ENCODE measurements at places on chromosomes 11 and 22.

DNA sequence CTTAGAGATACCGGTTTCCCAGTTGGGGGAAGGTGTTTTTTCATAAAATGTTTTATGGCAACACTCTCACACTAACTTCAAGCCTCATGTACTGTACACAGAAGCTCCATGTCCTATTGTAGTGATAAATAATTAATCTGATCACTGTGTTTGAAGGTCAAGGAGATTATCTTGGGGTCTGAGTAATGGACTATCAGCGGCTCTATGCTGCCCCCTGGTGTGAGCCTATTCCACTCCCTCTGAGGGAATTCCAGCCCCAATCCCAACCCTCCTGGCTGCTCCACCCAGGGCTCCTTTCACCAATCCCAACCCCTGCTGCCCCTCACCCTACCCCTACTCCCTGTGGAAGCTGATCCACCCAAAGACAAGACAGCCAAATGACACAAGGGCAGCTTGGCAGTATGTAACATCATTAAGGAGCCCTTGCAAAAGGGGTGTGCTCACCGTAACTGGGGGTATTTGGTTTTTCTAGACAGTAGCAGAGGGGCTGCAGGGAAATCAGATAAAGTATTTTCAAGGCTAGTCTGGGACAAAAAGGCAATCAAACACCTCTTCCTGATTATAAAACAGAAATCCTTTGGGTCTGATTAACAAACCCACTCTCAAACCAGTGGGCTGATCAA, 22.3 kb downstream of the HPS4 start:
- peak; percentile 35 for DNase-seq

- no peak for DNase-seq
Observed at GRCh38 chr11:48055292-48056132, 75.2 kb downstream of the PTPRJ start.

DNA sequence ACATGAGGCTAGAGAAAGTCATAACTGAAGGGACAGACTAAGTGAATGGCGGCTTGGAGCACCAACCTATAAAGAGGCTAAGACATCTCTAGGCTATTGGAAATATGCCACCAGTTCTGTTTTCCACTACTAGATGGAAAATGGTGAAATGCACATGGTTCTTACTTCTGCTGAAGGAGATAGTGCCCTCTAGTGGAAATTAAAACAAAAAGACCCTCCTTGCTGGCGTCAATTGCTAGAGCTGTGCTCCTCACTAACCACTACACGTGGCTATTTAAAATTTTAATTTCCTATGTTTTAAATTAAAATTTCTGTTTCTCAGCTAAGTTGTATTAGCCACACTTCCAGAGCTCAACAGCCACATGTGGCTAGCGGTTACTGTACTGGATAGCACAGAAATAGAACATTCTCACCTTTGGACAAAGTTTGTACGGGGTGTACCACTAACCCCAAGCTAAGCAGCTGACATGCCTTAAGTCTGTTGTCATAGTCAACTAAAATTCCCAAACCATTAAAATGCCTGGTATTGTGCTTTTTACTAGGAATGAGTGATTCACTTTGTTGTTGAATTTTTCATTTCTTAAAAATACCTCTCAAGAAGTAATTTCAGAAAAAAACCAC, 34.1 kb upstream of the CALCA start:
- DNase-seq, result peak; percentile 59

DNA sequence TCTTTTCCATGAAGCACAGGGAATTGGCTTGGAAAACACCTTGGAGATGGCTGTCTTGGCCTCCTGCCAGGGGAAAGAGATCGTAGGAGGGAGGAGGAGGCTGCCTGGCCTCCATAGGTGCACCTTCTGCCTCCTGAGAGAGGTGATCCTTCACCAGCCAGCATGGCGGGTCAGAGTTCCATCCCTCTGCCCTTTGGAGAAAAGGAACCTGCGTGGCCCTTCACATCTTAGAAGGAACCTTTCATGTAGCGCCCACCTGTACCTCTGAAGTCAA, 58.2 kb upstream of the DRD2 start:
- DNase-seq, result peak; percentile 56

- DNase-seq, result no peak
Observed at GRCh38 chr11:98587884-98588283, 432.9 kb upstream of the CNTN5 start.

Data from NCI-H2171 treated with DMSO at 0.1 percent for 48 hours (cell line).